Keratinocyte (primary cell): ENCODE measurements at places on chromosomes 5 and 9. TPM values are rescaled to one million over a fixed set of nuclear protein-coding genes. Genes with fewer than 3 reads are reported as not detected.

MARCOL gene
- not detected in 3 replicates for polyA plus RNA-seq

SH3TC2 gene
- 13.8 to 19.0 TPM (median 18.9 TPM) in 3 replicates for polyA plus RNA-seq

RASGRF2 gene
- polyA plus RNA-seq = 0.03 to 0.07 TPM (median 0.05 TPM) in 3 replicates

HSD17B3 gene
- polyA plus RNA-seq = 0.10 to 0.17 TPM in 2 of 3 replicates, not detected in the other

FIBCD1 gene
- polyA plus RNA-seq = 0.79 to 1.3 TPM (median 0.94 TPM) in 3 replicates

- DNase-seq = no peak
These were observed 48.2 kb upstream of the LMX1B start for GRCh38 chr9:126565336-126566128.

PCDHB13 gene
- 0.07 to 0.13 TPM (median 0.09 TPM) in 3 replicates for polyA plus RNA-seq

FXN gene
- 14.0 to 39.6 TPM (median 24.3 TPM) in 3 replicates for polyA plus RNA-seq

- no peak for DNase-seq
These were observed 63.1 kb downstream of the DOCK8 start for GRCh38 chr9:277601-278295.

- DNase-seq = no peak
These were observed 18.3 kb downstream of the ABO start for GRCh38 chr9:133256686-133257091.

PIP5KL1 gene
- 2.4 to 5.2 TPM (median 4.4 TPM) in 3 replicates for polyA plus RNA-seq

DNA sequence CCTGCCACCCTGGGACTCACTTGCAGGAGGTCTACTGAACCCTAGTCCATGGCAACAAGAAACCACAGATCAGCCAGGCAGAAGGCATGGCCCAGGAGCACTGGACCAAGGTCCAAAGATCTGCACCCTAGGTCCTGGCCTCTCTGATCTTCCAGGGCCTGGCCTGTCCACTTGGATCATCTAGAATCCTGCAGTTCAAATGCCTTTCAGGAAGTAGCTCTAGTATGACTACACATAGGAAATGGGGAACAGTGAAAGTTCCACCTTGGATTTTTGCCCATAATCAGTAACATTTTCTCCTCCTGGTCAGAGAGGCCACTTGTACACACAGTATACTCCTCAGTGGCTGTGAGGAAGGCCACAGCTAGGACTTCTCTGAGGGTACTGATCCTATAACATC lies 11.5 kb downstream of the ANXA6 start:
- no peak for DNase-seq

DNA sequence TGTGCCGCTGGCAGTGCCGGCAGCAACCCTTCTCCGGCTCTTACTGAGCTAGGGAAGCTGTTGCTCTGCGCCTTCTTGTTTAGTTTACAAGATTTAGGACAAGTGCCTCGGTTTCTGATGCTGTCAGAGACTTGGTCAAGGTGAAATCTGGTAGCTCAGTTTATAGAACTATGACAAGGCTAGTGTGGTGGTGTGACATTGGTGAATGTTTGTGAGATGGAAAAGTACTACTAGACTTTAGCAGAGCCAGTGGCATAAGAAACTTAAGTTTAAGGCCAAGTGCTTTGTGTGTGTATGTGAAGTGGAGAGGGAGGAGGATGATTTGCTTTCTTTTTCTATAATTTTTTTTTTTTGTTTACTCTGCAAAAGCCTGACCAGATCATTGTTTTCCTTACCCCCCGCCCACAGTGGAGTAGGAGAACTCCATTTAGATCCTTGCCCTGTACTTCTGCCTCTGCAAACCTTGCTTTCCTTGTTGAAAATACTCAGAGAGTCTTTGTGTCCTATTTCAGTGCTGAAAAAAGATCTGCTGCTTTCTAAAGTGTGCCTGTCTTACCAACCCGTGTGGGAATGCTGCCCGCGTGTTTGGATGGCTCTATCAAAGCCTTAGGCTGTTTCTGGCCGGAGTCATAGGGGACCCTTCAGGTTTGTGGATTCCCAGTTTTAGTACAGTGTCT lies 75.9 kb downstream of the TRIO start:
- DNase-seq = no peak

OR1J1 gene
- polyA plus RNA-seq = not detected in 3 replicates

S100Z gene
- not detected in 3 replicates for polyA plus RNA-seq

- no peak for DNase-seq
These were observed 137.7 kb upstream of the SMIM23 start for GRCh38 chr5:171647904-171648260.

GRCh38 chr5:69497006-69497520 lies 4.5 kb downstream of the OCLN start:
- DNase-seq = no peak

- DNase-seq = no peak
These were observed 415.4 kb upstream of the SEMA6A start for GRCh38 chr5:116989995-116990394.

DNA sequence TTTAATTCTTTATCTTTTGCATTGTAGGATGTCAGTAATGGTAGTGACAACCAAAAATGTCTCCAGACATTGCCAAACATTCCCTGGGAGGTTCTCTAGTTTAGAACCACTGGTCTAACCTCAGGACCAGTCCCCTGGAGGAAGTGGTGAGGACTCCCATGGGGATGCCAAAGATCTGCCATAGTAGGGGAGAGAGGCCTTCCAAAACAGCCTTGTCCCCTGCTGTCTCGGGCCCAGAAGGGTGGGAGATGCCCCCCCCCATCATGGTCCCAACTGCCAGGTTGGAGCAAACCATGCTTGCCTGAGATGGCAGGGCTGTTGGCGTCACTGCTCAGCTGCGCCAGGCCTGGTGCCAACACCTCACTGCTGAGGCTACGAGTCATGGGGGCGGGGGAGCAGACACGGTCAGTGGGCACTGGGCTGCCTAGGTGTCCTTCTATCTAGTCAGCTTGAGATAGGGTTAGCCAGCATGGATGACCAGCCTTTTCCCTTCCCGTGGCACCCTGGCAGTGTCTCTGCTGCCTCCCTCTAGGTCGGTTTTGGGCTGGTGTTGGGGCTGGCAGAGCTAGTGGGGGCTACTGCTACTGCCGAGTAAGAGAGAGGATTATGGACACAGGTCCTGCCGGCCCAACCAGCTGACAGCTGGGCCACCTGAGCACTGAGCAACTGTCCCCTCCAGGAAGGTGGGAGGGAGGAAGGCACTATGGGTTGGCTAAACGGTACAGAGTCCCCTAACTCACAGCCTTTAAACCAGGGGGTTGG lies 8.3 kb upstream of the CXXC5 start:
- DNase-seq = no peak

DNA sequence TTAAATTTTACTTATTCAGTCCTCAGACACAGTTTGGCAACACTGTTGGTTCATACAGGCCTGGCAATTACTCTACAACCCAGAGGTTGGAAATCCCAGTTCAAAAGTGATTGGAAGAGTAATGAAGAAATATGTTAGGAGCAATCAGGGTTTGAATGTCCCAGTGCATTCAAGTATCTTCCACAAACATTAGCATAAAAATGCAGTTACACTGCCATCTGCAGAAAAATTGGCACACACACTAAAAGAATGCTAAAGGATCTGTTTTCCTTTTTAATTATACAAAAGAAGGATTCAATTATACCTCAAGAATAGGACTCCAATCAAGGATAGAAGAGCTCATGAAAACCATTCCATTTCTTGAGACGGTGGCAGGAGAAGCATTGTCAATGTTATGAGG lies 130.2 kb downstream of the DNAH5 start:
- DNase-seq = no peak

BTNL8 gene
- polyA plus RNA-seq = not detected in 3 replicates

DNA sequence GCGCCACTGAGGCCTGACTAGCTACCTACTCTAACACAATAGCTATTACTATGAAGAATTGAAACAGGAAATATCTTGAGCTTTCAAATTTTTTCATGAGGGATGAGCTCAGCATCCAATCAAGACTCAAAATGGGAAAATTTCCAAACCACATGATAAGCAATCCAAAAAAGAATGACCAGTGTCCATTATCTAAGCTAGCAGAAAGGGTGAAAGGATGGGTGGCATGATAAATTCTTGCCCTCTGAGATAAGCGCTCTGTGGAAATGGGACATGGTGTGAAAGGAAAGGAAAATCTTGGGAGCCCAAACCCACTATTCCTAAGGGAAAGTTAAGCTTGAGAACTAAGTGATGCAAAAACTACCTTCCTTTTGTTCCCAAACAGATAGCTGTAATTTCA lies 170.2 kb upstream of the NREP start:
- DNase-seq = no peak

DNA sequence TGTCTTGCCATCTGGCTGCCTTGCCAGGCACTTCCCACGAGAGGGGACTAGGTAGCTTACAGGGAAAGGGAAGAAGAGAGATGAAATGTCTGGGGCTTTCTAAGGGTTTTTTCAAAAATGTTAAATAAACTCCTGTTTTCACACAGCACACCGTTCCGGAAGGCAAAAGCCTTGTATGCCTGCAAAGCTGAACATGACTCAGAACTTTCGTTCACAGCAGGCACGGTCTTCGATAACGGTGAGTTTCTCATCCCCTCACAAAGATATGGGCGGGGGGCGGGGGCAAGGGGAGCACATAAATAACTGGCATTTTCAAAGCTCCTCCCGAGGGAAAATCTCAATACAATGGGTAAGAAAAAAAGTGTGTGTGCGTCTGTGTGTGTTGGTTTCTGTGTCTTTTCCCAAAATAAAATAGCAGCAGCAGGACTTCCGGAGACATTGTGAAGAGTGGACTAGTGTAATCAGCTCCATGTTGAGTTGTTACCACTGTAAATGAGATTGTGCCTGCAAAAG lies 189.6 kb downstream of the NR3C1 start:
- DNase-seq = no peak

TMEM171 gene
- 8.7 to 10.3 TPM (median 8.8 TPM) in 3 replicates for polyA plus RNA-seq

CDH6 gene
- polyA plus RNA-seq = not detected in 3 replicates

PCDHB3 gene
- polyA plus RNA-seq = 0.03 to 0.08 TPM (median 0.05 TPM) in 3 replicates

GRCh38 chr5:28517691-28518090 lies 1479.3 kb upstream of the CDH9 start:
- no peak for DNase-seq

PCDHGB2 gene
- 0.12 to 0.15 TPM (median 0.12 TPM) in 3 replicates for polyA plus RNA-seq

GRCh38 chr9:93096131-93096802 lies at the start of gene CARD19:
Gene CARD19, plus strand, starts transcription at chr9:93096217. Its CDS starts 129 bp downstream, at chr9:93096346.
- DNase-seq = no peak

GRCh38 chr9:109277451-109277850 lies 43.4 kb downstream of the EPB41L4B start:
- DNase-seq = no peak

- DNase-seq = no peak
These were observed 172.3 kb upstream of the CDH6 start for GRCh38 chr5:31021181-31021624.

DNA sequence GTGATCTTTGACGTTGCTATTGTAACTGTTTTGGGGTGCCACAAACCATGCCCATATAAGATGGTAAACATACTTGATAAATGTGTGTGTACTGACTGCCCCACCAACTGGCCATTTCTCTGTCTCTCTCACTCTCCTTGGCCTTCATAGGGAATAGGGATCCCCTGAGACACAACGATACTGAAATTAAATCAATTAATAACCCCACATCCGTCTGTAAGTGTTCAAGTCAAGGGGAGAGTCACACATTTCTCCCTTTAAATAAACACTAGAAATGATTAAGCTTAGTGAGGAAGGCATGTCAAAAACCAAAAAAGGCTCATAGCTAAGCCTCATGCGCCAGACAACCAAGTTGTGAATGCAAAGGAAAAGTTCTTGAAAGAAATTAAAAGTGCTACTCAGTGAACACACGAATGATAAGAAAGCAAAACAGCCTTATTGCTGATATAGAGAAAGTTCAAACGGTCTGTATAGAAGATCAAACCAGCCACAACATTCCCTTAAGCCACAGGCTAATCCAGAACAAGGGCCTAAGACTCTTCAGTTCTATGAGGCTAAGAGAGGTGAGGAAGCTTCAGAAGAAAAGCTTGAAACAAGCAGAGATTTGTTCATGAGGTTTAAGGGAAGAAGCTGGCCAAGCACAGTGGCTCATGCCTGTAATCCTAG lies 111.1 kb downstream of the UGCG start:
- DNase-seq = no peak

DNA sequence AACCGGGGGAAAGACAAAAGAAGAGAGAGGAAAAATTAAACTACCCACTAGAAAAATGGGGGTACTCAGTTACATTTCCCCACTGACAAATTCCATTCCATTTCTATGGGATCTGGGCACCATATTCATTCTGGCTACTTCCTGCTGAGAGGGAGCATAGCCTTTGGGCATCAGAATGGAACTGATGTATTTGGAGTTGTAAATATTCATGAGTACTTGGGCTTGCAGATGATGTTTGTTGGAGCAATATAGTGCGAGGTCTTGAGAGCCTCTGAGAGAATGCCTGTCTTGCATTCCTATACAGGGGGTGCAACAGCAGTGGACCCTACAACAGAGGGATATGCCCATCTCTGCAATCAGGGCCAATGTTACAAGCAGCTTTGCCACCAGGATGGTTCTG lies 16.7 kb downstream of the GMCL2 start:
- DNase-seq = no peak

DNA sequence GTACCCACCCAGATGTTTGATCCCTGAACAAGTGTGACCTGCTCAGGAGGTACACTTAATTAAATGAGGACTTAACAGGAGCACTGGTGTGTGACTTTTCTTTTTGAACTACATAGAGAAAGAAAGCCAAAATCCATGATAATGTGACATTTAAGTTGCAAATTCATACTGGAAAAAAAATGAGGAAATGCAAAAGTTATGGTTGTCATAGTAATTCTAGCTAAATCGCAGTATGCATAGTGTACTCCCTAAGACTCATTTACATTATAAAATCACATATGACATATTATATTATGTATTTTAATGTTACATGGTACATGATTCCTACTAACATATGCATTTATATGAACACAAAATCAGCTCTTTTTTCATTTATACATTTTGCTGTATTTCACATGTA lies 92.0 kb upstream of the PCSK5 start:
- no peak for DNase-seq

- no peak for DNase-seq
These were observed 1.5 kb downstream of the KLF9 start for GRCh38 chr9:70412832-70413463.

- no peak for DNase-seq
These were observed 32.8 kb upstream of the UBAC1 start for GRCh38 chr9:135993765-135994500.

GRCh38 chr5:67827541-67827940 lies 388.0 kb upstream of the PIK3R1 start:
- DNase-seq = no peak

DNA sequence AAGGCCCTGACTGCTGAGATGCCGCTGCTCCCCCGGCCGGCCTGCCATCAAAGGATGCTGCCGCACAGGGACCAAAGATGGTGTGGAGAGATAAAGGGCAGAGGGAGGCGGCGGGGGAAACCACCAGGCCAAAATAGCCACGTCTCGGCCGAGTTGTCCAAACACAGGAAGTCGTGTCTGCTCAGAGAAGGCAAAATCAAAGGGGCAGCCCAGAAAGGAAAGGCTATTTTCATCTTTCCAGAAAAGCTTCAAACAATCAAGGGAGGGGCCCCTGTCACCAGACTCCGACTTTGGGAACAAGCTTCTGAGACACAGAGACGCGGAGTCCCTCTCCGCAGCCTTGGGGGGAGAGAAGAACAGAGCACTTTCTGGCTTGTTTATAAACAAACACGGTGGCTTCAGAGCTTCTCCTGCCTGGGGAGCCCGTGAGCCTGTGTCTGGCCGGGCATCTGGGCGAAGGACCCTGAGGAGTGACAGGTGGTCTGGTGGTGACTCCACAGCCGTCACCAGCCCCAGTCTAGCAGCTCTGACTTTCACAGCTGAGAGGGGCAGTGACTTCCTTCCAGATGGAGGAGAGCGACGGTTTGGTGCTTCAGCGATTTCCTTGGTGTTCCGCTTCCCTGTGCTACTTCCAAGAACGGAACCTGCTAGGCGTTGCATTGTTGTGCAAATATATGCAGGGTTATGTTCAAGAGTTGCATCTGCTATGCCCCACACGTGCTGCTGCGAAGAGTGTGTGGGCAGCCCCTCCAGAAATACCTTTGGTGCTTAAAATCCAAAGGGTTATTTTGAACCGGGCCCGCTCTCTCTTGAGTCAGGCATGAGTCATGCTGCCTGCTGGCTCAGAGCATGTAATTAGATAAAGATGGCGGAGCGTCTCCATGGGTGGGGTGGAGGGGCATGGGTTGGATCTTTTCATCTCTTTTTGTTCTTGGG lies 24.0 kb downstream of the ADAMTSL2 start:
- no peak for DNase-seq
